AG04450 (cell line): ENCODE measurements at places on chromosomes 7 and 10.

DNA sequence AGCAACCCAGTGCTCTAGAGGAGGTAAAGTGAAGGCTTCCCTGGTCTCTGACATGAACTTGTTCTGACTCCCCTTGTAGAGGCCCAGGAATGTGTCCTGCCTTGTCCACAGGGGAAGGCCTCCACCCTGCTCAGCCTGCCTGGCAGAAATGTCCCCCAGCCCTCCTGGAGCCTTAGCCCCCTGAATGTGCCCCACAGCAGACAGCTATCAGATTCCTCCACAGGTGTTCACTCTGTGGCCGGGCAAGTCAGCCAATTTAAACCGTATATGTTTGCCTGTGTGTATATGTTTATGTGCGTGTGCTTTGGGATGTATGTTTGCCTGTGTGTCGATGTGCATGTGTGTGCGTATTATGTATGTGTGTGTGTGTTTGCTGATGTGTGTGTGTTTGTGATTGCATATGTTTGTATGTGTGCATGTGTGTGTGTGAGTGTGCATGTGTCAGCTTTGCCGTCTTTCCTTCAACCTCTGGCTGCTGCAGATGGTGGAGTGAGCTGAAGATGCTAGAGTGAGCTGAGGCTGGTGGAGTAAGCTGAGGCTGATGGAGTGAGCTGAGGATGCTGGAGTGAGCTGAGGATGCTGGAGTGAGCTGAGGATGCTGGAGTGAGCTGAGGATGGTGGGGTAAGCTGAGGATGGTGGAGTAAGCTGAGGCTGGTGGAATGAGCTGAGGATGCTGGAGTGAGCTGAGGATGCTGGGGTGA, 68.9 kb upstream of the ANTXRL start:
- no peak for DNase-seq

GRCh38 chr7:54743580-54743979, 15.4 kb downstream of the SEC61G start:
- DNase-seq, result no peak

DNA sequence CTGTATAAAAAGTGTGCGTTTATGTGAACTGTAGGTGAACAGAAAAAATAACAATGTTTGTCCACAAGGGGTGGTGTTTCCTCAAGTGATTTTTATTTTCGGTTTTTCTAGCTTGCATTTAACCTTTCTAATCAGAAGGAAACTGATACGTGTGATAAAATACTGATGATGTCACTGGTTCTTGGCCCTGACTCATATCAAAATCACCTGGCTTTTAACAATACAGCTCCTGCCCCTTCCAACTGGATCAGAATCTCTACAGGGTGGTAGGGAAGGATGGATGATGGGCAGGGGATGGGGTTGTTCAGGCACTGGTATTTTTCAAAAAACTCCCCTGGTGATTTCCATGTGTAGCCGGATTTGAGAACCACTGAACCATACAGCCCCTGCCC, 10.9 kb downstream of the NPFFR1 start:
- no peak for DNase-seq

- no peak for DNase-seq
Observed at GRCh38 chr7:50664461-50664922, 99.3 kb upstream of the DDC start.

DNA sequence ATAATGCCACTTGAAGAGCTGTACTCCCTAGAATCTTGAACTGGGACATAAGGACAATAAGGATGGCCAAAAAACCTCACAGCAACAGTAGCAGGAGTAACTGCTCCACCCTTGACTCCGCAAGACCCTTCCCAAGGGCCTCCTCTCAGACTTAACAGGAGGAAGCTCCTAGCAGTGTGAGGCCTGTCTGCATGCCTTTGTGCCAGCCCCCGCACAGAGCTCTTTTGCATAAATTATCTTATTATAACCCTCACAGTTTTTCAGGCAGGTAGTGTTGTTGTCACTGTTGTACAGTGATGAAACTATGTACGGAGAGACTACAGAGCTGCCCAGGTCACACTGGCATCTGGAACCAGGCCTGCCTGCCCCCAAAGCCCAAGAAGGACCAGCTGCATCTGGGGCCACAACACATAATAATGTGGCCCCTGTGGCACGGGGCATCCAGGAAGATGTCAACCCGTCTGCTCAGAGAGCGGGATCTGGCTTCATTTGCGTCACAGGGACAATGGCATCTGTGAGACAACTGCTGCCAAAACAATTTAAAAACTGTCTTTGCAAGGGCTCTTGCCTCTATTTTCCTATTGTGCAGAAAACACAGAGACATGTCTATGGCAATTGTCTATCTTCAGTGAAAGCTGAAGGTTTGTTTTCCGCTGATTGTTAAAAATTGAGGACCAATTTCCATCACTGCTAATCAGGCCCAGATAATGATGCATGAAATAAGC, 249.3 kb upstream of the GRB10 start:
- no peak for DNase-seq

GRCh38 chr10:108064746-108065260, 900.3 kb upstream of the SORCS1 start:
- no peak for DNase-seq
